ENCODE measurements at places on chromosomes 16 and 17. TPM values are rescaled to one million over a fixed set of nuclear protein-coding genes. Genes with fewer than 3 reads are reported as not detected.
A peak's percentile ranks its signal among the peaks of the same experiment; 100 is the strongest.

The FN3KRP gene
- total RNA-seq = 43.6 TPM

GRCh38 chr17:29154516-29155226, 25.5 kb downstream of the MYO18A start:
- H3K36me3 ChIP-seq = no peaks in the 10 kb centered on the region
- H3K27me3 ChIP-seq = no peaks in the 10 kb centered on the region
- no peak for DNase-seq
- H3K27ac ChIP-seq = peak overlapping the region; percentile 28
- H3K4me1 ChIP-seq = peaks cover 10% of the 10 kb centered on the region
- H3K4me3 ChIP-seq = peak overlapping the region; percentile 40

- no peaks in the 10 kb centered on the region for H3K36me3 ChIP-seq
- no peak overlapping the region for H3K27ac ChIP-seq
- no peak overlapping the region for H3K4me3 ChIP-seq
- DNase-seq = no peak
- H3K4me1 ChIP-seq = no peaks in the 10 kb centered on the region
- H3K27me3 ChIP-seq = no peaks in the 10 kb centered on the region
These were observed 21.6 kb upstream of the PHOSPHO1 start for GRCh38 chr17:49252148-49252695.

The TNS4 gene
- not detected for total RNA-seq

DNA sequence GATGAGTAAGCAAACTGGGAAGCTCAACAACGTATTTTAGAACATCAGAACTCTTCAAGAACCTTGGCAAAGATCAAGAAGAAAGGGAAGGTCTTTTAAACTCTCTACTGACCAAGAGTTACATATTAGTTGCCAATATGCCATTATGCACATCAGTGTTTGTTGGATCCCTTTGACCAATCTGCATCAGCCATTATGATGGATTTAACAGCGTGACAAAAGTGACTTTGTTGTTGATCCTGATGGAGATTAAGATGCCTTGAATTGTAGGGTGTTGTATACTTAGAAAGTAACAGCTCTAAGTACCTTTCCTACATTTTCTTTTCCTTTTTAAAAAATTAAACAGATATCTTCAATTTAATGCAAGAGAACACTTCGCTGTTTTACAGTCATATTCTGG, 108.5 kb downstream of the CA4 start:
- peaks cover 26% of the 10 kb centered on the region for H3K36me3 ChIP-seq
- H3K27me3 ChIP-seq = no peaks in the 10 kb centered on the region
- H3K4me1 ChIP-seq = no peaks in the 10 kb centered on the region
- no peak overlapping the region for H3K4me3 ChIP-seq
- H3K27ac ChIP-seq = no peak overlapping the region
- DNase-seq = no peak

The RBFOX1 gene
- not detected for total RNA-seq

DNA sequence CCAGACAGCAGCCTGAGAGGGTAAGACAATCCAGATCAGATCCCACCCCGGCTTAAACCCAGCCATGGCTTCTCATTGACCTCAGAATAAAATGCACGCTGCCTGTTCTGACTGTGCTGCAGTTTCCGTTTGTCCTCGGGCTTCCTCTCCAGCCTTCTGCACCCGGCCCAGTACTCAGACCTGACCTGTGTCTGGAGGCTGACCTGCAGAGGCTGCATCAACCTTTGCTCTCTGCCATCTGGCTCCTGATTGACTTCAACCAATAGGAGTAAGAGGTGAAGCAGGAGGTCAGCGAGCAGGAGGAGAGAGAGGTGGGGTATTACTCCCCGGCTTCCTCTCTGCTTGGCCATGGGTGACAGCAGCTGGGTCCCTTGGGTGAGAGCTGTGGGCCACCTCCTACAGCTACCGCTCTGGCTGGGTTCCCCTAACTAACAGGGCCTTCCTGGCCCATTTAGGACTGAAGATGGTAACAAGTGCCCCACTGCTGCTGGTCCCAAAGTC, 46.7 kb downstream of the C16orf82 start:
- H3K27ac ChIP-seq = no peak overlapping the region
- DNase-seq = no peak
- H3K27me3 ChIP-seq = no peaks in the 10 kb centered on the region

- H3K27ac ChIP-seq = peak overlapping the region; percentile 79
- no peaks in the 10 kb centered on the region for H3K27me3 ChIP-seq
- H3K36me3 ChIP-seq = peaks cover 4% of the 10 kb centered on the region
- H3K4me1 ChIP-seq = peaks cover 33% of the 10 kb centered on the region
- DNase-seq = no peak
These were observed 140.7 kb downstream of the PRKCB start for GRCh38 chr16:23976524-23976923.

DNA sequence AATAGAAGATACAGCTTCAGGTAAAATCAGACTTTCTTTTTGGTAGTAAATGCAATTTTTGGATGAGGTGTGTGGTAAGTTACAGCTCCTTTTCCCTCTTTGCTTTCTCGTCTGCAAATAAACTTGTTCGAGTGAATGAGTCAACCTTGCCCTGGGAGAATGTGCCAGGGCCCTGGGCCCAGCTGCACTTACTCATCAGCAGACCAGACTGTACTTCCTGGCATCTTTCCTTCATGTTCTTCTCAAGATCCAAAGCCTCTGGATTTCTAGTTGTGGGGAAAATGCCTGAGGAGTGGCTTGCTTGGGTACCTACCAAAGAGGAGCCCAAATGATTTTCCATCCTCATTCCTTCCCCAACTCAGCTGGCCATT, 5.4 kb upstream of the G6PC1 start:
- no peak overlapping the region for H3K27ac ChIP-seq
- H3K4me1 ChIP-seq = no peaks in the 10 kb centered on the region
- no peak overlapping the region for H3K4me3 ChIP-seq
- no peak for DNase-seq

GRCh38 chr17:62700964-62701705, 73.7 kb downstream of the MRC2 start:
- H3K36me3 ChIP-seq = no peaks in the 10 kb centered on the region
- no peak for DNase-seq
- H3K27ac ChIP-seq = no peak overlapping the region
- H3K4me1 ChIP-seq = peaks cover 8% of the 10 kb centered on the region
- H3K27me3 ChIP-seq = peaks cover 3% of the 10 kb centered on the region

DNA sequence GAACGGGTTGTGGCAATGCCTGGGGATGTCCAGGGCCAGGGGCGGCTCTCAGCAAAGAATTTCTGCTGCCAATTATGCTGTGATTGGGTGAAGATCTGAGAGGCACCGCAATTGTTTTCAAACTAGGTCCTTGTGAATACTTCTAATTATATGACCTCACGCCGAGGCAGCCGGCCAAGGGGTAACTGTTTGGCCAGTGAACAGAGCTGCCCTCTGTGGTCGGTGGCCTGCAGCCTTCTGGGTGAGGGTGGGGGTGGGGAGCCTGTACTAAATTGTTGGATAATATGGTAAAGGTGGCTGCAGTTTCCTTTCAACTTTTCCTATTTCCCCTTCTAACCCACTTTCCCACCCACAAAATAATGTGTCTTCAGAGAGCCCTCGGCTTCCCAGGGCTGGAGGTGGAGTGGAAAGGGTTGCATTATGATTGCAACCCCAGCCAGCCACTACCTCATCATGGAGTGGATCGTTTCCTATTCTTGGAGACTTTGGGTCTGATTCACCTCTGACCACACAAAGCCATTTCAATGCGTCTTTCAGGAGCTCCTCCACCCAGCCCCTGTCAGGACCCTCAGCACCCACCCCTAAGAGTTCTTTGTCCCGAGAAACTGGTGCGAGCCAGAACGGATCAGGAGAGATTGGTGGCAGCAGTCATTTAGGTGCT, 2.0 kb upstream of the DNAI2 start:
- H3K4me3 ChIP-seq = no peak overlapping the region
- H3K27ac ChIP-seq = no peak overlapping the region
- DNase-seq = no peak

GRCh38 chr16:47134550-47134949, 9.2 kb downstream of the NETO2 start:
- H3K4me3 ChIP-seq = no peak overlapping the region
- no peak overlapping the region for H3K27ac ChIP-seq
- H3K4me1 ChIP-seq = no peaks in the 10 kb centered on the region
- DNase-seq = no peak

Measured in naive thymus-derived CD8-positive, alpha-beta T cell (primary cell).